ENCODE measurements at places on chromosomes 4 and X. TPM values are rescaled to one million over a fixed set of nuclear protein-coding genes. Genes with fewer than 3 reads are reported as not detected.

The RENBP gene
- 3.1 TPM for total RNA-seq

The SMARCA5 gene
- total RNA-seq = 35.3 TPM

The NLRP2B gene
- 0.04 TPM for total RNA-seq

The DRD5 gene
- 0.09 TPM for total RNA-seq

The PABPC1L2B gene
- 0.04 TPM for total RNA-seq

The RNF150 gene
- total RNA-seq = 37.6 TPM

- DNase-seq = peak; percentile 83
These were observed 7.8 kb upstream of the SH3TC1 start for GRCh38 chr4:8191136-8191747.

DNA sequence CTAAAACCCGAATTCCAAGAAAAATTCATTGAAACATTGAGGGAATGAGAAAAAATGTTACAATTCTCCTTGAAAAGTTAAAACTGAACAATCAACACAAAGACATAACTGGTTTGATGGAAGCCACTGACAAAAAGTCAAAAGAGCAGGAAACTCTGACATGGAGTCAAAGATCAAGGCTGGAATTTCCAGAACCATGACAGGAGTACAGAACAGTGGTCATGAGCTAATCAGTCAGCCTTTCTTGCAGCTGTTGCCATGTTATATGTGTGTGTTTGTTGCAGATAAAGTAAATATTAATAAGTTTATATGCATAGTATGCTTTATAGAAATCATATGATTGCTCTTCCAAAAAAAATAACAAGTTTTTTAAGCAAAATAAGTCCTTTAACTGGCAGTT lies 184.7 kb upstream of the HCCS start:
- DNase-seq = peak; percentile 30

- DNase-seq = peak; percentile 65
These were observed 139.6 kb downstream of the SOWAHB start for GRCh38 chr4:76758290-76758882.

GRCh38 chr4:187172340-187172761 lies 448.7 kb upstream of the FAT1 start:
- DNase-seq = no peak

GRCh38 chrX:71420686-71421085 lies 54.5 kb downstream of the TAF1 start:
- DNase-seq = no peak

DNA sequence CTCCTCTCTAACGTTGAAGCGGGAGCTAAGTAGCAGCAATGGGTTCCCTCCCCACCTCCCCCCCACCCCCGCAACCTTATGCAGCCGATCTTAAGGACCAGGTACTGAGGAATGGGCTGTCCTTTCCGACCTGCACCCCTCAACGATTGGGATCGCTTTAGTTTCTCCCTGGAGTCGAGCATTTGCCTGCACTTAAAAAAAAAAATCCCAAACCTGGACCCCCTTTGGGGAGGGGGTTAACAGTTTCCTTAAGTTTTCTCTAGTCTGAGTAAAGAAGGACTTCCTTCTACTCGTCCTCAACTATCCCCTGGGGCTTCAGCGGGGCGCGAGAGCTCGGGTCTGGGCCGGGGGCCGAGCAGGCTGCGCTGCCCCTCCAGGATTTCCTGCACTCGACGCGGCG lies 25.7 kb upstream of the BCORL1 start:
- no peak for DNase-seq

DNA sequence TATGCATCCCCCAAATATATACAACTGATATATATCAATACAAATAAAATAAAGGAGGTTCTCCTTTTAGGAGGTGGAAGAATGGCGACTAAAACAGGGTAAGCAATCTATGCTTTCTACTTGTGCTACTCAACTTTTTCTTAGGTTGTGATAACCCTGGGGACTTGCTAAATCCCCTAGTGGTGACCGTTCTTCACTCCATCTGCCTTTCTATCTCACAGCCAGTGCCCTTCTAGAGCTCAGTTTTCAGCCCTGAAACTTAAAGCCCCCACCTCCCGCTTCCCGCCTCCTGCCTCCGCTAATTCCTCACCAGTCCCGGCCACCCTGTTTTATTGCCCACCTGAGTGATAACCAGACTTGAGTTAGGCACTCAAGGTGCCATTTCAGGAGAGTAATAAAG lies 15.5 kb upstream of the ESX1 start:
- no peak for DNase-seq

- DNase-seq = peak; percentile 15
These were observed 14.2 kb downstream of the EFNB1 start for GRCh38 chrX:68842781-68843581.

GRCh38 chrX:40573763-40574162 lies 7.0 kb upstream of the ATP6AP2 start:
- DNase-seq = no peak

DNA sequence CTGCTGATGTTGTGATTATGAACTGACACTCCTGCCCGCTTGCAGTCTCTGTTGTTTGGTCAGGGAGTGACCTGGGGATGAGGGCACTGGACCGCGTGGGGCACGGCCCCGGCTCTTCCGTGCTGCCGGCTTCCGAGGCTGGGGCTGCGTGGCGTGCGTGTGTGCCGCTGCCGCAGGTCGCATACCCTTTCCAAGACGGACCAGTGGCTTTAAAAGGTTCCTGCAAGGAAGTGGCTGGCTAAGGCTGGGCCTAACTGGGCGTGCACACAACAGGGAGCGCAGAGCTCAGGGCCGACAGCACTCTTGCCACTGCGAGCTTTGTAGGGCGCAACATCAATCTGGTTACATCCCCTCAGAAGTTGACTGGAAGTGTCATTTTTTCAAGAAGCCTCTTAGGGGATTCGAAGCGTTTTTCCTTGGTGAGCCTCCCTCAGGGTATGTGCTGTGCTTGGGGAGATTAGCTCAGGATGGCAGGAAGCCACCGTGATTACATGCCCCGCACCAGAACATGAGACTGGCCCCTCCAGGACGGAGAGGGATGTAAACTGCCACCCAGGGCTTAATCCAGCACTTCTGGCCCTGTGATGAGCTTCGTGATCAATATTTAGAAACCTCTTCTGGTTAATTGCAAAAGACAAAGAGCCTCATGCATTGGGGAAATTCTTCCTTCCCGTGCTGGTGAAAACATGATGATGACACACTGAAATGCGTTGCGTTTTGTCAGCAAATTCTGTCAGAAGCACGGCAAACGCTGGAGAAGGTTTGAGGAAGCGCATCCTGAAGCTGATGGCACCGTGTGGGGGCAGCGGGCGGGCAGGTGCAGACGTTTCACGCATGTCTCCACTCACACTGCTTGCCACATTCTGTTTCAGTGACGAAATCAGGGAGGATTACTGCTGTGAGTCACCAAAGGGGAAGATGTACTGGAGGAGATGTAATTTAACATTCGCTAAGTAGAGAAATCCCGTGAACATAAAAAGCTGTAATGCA lies 11.1 kb downstream of the MAEA start:
- DNase-seq = peak; percentile 74

DNA sequence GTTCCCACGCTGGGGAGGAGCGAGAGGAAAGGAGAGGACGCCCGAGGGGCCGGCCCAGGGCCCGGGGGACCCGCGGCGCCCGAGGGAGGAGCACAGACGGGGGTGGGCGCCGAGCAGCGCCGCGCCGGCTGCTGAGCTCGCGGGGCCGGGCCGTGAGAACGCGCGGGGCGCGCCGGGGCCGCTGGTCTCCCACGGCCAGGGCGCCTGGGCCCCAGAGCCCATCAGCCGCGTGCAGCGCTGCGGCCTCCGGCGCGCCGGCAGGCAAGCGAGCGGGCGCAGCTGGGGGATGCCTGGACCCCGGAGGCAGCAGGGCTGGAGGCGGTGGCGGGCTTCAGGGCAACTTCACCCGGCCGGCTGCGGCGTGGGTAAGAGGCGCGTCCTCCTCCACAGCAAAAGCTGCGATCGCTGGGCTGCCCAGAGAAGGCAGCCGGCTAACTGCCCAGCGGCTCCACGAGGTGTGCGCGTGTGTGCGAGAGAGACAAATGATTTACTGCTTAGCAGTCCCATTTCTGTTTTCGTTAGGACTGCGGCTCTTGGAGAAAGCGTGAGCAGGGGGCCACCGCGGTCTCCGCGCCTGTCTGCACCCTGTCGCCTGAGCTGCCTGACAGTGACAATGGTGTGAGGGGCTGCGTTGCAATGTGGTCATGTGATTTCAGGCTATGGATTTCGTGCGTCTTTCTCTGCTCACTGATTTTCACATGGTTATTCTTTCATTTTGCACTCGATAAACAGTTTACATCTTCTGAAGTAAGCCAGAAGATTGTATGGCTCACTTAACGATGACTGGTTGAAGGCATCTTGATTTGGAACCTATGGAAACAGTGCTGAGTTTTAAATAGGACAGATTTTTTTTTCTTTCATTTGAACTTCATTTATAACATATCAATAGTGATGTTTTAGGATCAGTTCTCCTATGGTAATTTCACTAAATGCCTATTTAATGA lies 1.2 kb downstream of the GUCY1A1 start:
- peak; percentile 66 for DNase-seq

GRCh38 chrX:39577206-39577984 lies 520.4 kb downstream of the BCOR start:
- peak; percentile 36 for DNase-seq

- no peak for DNase-seq
These were observed 101.7 kb upstream of the GLRA2 start for GRCh38 chrX:14427614-14428013.

DNA sequence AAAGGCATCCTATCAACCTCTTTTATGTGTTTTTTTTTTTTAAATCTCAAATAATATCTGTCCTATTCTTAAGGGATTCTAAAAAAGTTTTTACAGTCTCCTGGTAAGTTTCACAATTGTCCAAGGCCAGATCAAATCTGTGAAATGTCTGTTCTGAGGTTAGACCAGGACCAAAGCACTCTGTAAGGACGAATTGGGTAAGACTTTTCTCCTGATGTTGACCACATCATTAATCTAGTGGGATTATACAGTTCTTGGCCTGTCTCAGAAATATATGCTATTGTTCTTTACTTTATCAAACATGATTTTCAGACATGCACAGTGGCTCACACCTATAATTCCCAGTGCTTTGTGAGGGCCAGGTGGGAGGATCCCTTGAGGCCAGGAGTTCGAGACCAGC lies 45.8 kb upstream of the TMEM131L start:
- DNase-seq = no peak

DNA sequence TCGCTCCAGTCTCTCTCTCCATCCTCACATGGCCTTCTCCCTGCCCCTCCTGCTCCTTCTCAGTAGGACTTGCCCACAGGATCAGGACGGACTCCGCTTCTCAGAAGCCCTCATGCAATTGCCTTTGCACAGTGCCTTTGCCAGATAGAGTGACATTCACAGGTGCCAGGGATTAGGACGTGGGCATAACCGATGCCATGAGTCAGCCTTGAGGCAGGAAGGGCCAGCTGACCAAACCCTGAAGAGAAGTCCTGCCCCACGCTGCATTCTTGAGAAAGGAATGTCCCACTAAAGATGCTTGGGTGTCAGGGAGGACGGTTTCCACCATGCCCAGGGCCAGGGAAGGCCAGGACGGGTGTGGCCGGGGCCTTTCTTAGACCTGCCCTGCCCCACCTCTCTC lies 6.6 kb upstream of the GRPEL1 start:
- peak; percentile 85 for DNase-seq

GRCh38 chr4:98411731-98412130 lies 150.5 kb downstream of the RAP1GDS1 start:
- DNase-seq = no peak

- no peak for DNase-seq
These were observed 25.1 kb downstream of the ADAD1 start for GRCh38 chr4:122403861-122404260.

DNA sequence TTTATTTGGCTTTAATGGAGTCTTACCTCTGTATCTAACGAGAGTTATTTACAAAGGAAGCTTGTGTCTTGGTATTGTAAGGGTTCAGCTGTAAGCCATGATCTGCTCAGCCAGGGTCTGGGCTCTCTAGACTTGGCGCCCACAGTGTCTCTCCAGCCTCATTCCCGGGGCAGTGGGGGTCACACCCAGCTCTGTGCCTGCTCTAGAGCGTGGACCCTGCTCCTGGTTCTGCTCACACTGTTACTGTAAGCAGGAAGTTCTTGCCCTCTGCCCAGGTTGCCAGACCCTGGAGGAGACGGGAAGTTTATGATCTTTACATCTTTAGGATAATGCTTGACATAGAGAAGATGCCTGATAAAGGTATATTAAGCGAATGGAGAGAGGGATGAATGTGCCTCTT lies 235.7 kb downstream of the PTTG2 start:
- no peak for DNase-seq

GRCh38 chrX:154046031-154046781 lies 26.5 kb upstream of the IRAK1 start:
- peak; percentile 87 for DNase-seq

- peak; percentile 94 for DNase-seq
These were observed 247 bp upstream of the PPA2 start for GRCh38 chr4:105474099-105474518.

GRCh38 chr4:135775909-135776308 lies 1574.3 kb upstream of the PABPC4L start:
- no peak for DNase-seq

- DNase-seq = peak; percentile 38
These were observed 28.5 kb upstream of the CRMP1 start for GRCh38 chr4:5921101-5921980.

DNA sequence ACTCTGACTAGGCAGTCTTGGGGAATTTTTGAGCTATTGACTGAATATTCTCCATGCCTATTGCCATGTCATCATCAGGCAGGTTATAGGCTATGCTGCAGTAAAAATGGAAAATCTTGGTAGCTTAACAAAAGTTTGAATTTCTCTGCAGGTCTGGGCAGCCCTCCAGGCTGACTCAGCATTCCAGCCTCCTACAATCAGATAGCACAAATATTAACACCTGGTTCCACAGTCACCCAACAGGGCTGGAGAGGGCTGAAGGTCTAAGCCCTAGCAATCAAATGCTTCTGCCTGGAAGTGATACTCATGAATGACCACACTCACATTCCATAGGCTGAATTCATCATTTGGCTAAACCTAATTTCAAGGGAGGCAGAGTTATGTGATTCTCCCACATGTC lies 9.6 kb upstream of the PPP3CA start:
- no peak for DNase-seq

- no peak for DNase-seq
These were observed 33.9 kb upstream of the SLC9A7 start for GRCh38 chrX:46792810-46793188.
